ENCODE measurements at places on chromosomes 13 and 19.

DNA sequence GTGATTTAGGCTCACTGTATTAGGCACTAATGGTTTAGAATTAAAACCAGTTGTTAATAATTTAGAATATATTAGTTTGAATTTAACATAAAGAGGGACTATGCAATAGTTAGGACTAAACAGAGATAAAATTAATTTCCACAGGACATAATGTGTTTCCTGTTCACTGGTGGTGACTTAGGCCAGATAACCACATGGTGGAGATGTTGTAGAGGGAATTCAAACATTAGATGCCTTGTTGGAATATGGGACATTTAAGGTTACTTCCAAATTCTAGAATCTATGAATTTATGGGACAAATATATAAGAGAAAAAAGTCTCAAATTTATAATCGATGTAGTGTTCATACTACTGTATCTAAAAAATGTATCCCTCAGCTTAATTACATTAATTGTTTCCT is 615.5 kb upstream of the KLHL1 start:
- DNase-seq, result no peak

DNA sequence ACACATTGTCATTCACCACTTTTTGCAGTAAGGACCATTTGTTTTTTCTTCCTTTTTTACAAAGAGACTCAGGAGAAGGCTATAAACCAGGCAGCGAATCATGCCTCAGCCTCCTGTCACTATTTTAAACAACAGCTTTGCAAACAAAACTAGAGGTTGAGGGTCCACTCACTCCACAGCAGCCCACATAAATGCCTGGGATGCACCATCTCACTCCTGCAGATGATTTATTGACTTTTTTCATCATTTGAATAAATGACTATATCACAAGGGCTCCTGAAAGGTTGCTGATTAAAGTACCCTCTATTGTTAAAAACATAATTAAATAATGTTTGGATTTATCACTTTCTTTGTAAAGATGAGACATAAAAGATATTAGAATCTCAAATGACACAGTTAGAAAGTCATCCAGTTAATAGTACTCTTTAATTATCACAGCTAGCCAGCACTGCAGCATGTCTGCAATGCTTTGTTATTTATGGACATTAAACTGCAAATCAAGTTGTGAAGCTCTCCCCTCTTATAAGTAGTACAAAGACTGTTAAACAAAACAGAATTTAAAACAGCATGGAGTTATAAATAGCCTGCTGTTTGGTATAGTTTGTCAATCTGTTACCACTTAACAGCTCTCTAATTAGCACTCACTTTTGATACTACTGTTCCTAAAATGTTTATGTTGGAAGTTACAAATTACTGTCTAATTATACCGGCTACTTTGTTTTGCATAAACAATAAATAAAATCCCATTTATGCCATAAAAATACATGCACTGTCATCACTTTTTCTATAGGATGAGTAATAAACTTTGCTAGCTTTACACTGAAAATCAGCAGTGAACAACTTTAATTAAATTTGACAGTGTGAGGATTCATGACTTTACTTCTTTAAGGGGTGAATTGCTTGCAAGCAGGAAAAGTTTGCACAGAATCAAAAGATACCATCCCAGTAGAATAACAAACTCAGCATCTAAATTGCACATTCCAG is 853.2 kb downstream of the UQCRFS1 start:
- DNase-seq, result no peak

DNA sequence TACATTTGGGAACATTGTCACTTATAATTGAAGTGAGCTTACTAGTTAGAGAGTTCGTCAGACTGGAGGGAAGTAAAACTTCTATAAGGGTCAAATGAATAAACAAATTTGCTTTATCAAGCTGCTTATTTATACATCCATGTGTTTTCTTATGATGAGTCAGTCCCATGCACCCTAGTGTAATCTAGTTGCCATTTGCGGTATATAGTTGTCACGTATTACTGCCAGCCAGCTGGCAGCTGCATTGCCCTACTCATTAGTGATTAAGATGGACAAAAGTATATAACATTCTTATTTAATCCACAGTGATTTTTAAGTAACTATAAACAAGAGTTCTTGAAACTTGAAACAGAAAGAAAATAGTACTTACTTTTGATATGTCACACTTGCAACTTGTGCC is 182.4 kb downstream of the GPC6 start:
- DNase-seq, result no peak

DNA sequence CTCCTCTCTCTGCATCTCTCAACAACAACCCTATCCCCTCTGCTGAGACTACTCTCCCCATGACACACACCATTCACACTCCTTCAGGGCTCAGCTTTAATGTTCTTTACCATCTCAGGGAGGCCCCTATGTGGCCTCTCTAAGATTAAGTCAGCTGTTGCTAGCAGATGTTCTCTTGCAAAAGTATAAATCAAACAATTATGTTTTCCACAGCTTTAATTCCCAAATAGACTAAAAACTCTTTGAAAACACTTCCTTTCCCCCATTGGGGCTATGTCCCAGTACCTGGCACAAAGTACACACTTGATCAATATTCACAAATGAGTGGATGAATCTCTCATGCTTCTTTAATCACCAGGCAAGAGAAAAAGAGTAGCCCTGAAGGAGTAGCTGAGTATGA is 5.1 kb downstream of the PEG3 start:
- DNase-seq, result no peak

DNA sequence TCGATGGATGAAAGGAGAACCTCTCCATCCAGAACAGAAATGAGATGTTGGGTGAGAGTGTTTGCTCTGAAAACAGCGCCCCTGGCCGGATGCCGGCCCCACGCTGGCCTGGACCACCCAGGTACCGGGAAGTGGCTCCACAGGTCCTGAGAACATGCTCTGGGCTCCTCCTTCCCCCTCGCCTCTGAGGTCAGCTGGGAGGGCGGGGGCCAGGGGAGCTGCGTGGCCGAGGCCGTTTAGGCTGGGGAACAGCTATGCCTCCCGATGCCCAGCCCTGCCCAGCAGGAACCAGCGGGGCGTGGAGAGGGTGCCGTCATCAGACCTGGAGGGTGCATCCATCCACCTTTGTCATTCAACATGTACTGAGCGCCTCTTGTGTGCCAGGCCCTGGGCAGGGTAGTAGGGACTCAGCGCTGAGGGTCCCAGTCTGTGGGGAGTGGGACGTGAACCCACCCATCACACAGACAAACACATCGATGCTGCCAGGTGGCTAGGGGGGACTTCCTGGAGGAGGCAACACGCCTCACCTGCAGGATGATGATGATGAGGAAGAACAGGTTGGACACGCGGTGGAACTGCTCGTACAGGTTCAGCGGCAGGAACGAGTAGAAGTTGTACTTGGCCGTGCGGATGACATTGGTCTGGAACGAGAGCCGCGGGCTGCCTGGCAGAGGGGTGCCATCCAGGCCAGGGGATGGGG is 4.2 kb downstream of the ATP8B3 start:
- no peak for DNase-seq

DNA sequence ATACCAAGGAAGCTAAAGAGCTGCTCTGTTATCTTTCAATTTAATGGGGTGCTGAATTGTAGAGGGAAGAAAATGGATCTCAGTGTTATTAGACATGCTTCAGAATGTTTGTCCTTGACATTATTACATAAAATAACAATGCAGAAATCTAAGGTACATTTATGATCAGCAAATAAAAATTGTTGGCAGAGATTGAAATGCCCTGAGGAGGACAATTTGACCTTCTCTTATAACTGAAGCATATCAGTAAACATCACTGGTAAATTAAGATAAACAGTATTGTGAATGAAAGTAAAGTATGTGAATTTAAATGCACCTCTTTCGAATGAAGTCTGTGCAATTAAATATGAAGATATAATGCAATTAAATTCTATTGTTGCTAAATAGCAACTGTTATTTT is 1362.1 kb upstream of the ATXN8OS start:
- no peak for DNase-seq

DNA sequence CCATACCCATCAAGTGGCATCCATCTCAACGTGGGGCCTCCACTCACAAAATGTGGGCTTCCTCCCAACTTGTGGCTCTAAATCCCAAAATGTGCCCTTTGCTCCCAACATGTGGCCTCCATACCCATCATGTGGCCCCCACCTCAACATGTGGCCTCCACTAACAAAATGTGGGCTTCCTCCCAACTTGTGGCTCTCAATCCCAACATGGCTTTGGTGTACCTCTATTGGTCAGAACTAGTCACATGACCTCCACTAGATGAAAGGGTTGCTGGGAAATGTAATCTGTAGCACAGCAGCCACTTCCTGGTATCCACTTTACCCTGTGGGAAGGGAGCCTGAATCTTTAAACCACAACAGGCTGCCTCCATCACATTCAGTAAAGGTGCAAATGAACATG is 10.1 kb upstream of the ACER1 start:
- no peak for DNase-seq

GRCh38 chr19:29120466-29120865 is 92.5 kb downstream of the UQCRFS1 start:
- DNase-seq, result no peak

DNA sequence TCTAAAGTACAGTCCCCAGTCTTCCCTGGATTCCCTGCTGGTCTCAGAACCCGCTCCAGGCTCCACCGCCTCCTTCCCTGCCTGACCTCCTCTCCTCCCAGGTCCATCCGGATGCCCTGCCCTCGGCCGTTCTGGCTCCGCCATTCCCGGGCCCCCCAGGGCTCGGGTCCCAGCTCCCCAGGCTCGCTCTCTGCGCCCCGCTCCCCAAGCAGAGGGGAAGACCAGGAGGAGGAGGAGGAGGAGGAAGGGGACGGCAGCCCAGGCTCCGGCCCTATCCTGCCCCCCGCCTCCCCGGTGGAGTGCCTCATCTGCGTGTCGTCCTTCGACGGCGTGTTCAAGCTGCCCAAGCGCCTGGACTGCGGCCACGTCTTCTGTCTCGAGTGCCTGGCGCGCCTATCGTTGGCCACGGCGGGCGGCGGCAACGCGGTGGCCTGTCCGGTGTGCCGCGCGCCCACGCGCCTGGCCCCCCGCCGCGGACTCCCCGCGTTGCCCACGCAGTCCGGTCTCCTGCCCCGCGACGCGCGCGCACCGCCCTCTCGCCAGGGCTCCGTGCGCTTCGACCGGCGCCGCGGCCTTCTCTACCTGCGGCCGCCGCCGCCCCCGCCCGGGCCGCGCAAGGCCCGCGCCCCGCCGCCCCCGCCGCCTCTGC is 647 bp downstream of the RNF225 start:
- no peak for DNase-seq

- no peak for DNase-seq
Observed at GRCh38 chr13:74620308-74620707, 486.1 kb upstream of the KLF12 start.

GRCh38 chr19:43616306-43616705 is 3.1 kb downstream of the ZNF428 start:
- no peak for DNase-seq

DNA sequence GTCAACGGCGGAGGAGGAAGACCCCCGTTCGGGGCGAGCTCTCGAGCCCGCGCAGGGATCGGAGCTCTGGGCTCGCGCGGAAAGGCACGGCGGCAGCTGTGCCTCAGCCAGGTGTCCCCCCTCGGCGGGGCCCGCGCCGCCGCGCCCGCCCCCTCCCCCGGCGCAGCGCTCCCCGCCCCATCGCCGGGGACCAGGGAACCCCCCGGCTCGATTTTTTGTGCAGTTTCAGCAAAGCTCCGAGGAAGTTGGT is 110.0 kb downstream of the KCNRG start:
- DNase-seq, result no peak

DNA sequence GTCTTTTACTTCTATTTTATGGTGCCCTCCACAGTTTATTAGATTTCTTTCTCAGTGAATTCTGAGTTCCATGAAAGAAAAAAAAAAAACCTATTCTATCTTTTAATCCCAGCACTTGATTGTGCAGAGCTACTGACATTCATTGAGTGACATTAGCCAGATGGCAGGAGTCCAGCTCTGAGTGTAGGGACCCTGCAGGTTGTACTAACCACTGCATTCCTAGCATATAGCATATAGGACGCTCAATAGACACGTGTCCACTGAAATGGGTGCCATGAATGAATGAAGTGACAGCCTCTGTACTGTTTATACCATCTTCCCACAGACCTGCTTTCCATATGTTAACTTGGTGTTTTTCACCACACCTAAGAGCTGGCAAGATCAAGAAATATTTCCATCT is 206.3 kb downstream of the RAP2A start:
- no peak for DNase-seq

GRCh38 chr19:47483200-47483599 is 819 bp downstream of the KPTN start:
- DNase-seq, result no peak

DNA sequence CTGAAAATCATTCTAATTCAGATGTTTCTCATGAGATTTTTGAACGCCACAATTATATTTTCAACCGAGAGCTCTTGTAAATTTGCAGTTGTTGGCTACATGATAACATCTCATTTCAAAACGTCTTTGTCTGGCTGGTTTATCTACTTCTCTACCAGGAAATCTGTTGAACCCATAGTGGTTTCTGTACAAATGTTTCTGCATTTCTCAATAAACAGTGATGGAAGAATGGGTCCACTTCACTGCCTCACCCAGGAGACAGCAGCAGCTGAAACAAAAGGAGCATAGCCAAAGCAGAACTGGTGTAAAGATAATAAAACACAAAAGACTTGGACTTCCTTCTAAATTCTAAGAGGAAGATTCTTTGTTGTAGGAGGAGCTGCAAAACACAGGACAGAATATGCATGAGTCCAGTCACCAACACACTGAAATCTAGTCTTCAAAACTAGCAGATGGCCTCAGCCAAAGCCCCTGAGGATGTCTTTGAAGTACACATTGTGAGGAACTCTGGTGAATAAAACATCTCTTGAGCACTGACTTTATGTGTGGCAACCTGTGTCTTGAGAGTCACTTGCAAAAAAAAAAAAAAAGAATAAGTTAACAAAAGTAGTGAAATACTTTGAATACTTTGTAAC is 68.6 kb upstream of the FGF14 start:
- no peak for DNase-seq

GRCh38 chr19:3443840-3444694 is 36.3 kb downstream of the SMIM24 start:
- no peak for DNase-seq

DNA sequence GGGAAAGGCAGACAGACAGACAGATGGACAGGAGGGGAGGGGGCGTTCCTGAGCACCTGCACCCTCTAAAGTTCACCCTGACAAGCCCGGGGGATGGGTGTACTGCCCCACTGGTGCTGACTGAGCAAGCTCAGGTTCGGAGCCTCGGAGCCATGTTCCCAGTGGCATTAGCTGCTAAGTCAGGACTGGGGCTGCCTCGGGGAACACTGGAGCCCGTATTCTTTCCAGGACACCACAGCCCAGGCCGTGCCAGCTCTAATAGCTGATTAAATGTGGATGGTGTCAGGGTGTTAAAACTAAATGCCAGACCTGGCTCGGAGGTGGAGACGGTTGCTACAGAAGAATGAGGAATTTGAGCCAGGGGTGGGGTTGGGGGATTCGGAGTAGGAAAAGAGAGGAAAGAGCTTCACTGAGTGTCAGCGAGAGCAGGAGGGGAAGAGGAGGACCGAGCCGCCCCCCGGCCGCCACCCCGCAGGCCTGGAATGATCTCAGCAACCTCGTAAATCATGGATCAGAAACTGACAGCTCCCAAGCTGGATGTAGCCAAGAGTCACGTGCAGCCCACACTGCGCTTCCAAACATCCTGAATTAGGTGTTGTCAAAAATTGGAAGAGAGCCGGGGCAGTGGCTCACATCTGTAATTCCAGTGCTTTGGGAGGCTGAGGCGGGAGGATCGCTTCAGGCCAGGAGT is 10.4 kb downstream of the MAP2K2 start:
- DNase-seq, result no peak
